ENCODE measurements at places on chromosomes 13 and 19. TPM values are rescaled to one million over a fixed set of nuclear protein-coding genes. Genes with fewer than 3 reads are reported as not detected.

The NCR1 gene
- total RNA-seq, result 0.80 TPM

The ZNF490 gene
- total RNA-seq, result 14.7 TPM

The GPC5 gene
- not detected for total RNA-seq

The CGB3 gene
- not detected for total RNA-seq

The S1PR2 gene
- total RNA-seq, result 6.1 TPM

The OLFM2 gene
- 3.4 TPM for total RNA-seq

GRCh38 chr13:51523082-51523518, 61.2 kb upstream of the WDFY2 start:
- peak; percentile 75 for DNase-seq

DNA sequence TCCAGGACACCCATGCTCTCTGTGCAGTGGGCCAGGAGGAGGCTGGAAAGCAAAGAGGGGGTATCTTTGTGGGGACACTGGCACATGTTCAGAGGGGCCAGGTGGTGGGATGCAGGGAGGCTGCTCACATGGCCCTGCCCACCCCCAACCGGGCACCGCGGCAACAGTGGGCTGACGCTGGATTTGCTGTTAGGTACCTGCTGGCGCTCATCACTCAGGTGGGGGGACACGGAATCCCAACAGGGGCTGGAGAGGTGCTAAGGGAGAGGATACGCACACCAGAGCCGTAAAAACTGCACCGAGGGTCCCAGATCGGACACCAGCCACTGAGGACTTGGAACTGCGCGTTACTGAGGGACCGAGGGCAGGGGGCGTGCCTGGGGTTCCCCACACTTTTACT, 19.2 kb downstream of the AKAP8L start:
- no peak for DNase-seq

DNA sequence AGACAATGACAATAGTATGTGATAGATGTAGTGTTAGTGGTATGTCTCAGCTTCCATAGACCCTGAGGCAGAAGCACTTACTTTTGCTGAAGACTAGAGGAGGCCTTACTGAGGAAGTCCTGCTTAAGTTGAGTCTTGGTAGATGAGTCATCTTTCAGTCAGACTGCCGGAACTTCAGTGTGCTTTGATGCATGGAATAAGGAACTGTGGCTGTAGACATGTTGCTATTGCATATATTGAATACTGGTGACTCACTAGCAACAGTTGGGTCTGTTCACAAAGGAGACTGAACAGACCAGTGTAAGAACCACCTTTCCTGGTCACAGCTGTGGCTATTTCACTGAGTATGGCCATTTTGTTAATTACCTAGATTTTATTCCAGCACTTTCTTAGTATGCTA, 1000.6 kb downstream of the OLFM4 start:
- no peak for DNase-seq

DNA sequence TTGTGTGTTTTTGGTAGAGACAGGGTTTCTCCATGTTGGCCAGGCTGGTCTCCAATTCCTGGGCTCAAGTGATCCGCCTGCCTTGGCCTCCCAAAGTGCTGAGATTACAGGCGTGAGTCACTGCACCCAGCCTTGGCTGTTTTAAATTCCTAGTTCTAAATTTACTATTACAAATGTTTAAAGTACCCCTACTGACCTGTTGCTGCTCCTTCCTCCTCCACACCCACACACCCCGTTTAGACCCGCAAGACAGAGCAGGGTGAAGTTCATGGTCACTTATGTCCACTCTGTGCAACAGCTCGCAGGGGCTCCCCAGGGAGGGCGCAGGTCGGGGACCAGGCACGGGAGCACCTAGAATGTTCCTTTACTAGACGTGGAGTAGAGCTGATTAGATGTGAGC, 28.7 kb downstream of the TMEM161A start:
- DNase-seq, result no peak

DNA sequence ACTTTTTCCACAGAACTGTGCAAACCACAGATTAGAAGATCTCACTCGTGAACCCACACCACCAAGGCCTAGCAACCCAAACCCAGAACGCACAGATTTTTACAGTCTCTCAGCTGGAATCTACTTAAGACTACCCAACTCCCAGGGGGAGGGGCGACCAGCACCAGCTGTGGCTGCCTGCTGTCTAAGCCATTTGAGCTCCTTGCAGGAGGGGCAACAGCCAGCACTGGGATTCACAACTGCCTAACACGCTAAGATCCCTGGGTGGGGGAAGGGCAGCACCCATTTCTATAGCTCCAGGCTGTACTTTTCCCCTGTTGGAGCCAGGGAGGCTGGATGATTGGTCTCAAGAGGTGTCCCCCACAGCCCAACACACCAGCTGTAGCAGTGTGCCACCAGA, 368.8 kb downstream of the SUCLA2 start:
- no peak for DNase-seq

DNA sequence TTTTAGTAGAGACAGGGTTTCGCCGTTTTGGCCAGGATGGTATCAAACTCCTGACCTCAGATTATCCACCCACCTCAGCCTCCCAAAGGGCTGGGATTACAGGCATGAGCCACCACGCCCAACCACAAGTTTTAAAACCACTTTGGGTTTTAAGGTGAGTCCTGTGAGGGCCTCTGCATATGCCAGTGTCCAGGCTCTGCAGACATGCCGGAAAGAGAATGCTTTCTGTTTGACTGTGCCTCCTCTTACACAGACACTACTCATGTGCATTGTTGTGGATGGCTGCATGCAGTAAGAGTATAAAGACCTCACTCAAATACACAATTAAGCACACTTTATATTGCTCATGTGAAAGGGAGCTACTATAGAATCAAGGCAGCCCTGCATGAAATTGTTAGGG, 20.8 kb upstream of the SLC25A30 start:
- DNase-seq, result peak; percentile 47

GRCh38 chr19:50717026-50717723, 2.4 kb downstream of the SHANK1 start:
- DNase-seq, result no peak

GRCh38 chr13:51292000-51292565, 47.4 kb upstream of the SERPINE3 start:
- no peak for DNase-seq

- DNase-seq, result no peak
Observed at GRCh38 chr19:45156751-45157150, 4.0 kb downstream of the NKPD1 start.

DNA sequence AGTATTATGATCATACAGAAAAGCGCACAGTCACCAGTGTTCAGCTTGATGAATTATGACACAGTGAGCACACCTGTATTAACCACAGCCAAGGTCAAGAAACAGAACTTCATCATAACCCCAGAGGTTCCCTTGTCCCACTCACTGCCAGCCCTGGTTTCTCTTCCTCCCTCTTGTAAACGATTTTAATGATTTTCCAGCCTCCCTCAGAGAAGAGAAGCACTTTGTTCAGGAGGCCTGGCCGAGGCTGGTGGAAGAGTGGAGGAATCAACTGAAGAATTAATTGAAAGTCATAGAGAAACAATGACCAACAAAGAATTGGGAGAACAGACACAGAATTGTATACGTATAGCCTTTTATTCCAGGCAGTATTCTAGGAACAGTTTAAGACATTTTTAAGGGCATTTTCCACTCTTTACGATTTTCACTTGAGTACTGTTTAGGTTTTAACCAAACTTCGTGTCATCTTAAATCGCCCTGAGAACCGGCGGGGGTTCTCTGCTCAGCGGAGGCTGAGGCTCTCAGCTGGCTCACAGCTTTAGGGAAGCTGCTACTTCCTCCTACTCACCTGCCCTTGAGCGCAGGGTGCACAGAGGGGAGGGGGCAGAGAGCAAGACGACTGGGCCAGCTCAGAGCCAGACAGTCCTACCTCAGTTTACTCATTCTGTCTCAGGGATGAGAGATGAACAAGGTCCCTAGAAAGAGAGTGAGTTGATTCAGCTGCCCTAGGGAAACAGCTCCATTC, 108.6 kb downstream of the AKAP11 start:
- no peak for DNase-seq

DNA sequence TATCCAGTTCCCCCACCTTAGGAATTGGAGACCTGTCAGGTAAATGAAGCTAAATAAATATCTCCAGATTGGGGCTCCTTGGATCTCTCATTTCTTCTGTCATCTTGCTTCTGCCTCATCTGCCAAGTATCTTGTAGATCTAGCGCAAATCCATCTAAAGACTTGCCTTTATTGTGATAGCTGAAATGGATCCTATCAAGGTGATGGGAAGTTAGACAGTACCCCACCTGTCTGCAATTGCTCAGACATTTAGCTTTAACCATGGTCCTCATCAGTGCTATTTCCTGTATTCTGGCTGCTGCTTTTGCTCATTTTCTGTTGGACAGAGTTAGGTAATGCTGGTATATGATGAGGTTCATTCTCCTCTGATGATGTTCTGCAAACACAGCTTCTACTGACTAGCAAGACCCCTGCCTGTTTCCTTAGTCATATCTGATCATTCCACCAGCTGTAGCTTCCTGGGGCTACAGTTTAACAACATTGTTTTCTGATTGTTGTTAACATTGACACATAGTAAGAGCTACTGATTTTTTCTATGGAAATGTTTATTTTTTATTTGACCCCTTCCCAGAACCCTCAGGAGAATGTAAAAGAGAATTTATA, 340.0 kb downstream of the DCT start:
- DNase-seq, result no peak

DNA sequence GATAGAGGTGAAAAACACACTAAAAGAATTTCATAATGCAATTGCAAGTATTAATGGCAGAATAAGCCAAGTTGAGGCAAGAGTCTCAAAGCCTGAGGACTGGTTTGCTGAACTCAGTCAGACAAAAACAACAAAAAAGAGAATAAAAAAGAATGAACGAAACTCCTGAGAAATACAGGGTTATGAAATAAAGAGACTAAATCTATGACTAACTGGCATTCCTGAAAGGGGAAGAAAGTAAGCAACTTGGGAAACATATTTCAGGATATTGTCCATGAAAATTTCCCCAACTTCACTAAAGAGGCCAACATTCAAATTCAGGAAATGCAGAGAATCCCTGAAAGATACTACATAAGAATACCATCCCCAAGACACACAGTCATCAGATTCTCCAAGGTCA, 47.8 kb downstream of the UBL3 start:
- no peak for DNase-seq

DNA sequence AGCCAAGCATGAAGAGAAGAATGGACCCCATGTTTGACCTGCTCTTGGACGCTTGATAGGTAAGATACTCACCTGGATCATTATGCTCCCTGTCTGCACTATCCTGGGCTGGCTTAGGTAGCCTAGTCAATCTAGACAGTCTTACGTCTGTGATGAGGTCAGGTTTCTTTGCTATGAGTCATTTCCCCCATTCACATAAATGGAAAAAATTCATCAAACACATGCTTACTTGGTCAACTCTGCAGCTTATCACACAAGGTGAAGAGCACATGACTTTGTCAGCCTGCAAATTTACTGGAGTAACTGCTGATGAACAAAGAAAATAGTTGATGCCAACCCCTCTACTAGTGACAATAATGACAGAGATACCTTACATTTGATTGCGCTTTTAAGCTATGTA, 170.0 kb downstream of the NUFIP1 start:
- no peak for DNase-seq

DNA sequence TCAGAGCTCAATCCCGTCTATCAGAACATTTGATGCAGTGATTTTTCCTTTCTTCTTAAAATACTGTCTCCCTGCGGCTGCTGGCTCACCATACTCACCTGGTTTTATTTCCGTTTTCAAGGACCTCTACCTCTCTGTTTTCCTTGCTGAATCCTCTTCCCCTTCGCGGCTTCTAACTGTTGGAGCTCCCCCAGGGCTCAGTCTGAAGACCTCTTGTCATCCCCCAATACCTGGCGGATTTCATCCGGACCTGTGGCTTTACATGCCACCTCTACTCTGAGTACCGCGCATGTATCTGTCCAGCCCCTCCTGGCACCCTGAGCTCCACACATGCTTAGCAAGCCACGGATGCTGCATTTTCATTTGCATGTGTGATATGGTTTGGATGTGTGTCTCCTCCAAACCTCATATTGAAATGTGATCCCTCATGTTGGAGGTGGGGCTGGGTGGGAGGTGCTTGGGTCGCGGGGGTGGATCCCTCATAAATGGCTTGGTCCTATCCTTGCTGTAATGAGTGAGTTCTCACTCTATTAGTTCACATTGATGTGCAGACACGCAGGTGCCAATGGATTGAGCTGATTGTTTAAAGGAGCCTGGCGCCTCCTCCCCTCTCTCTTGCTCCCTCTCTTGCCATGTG, 106.2 kb upstream of the LSM14A start:
- no peak for DNase-seq

GRCh38 chr19:19997656-19998268, 41.5 kb downstream of the ZNF682 start:
- DNase-seq, result peak; percentile 46

- DNase-seq, result no peak
Observed at GRCh38 chr19:52170304-52170703, 1.1 kb downstream of the ZNF836 start.

DNA sequence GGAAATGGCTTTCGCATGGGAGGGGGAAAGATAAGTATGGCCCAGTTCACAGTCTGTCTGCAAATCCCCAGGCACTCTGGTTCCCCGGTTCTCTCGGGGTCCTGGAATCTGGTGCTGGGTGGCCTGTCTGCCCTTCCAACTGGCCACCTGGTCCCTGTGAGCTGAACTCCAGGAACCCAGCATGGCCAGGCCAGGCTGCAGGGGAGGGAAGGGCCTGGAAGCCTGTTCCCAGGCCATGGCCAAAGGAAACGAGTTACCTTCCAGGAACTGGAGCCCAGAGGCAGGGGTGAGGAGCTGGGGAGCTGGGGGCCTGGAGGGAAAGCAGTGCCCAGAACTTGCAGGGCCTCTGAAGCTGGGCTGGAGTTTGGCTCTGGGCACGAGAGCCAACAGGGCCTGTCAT, 19.1 kb upstream of the PNMA8C start:
- DNase-seq, result no peak

DNA sequence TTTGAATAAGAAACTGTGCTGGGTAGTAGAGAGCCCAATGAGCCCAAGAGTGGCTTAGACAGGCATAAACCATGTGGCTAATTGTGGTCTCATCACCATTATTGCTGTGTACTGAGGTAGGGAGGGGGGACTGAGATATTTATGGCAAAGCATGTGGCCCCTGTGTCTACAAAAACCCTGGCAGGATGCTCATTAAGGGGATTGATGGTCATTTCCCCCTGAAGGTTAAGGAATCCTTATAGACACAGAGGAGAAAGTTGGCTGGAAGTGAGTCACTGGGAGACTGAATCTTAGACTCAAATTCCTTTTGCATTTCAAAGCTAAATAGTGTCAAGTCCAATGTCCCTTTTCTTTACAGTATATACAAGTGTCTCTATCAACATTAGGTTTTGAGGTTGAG, 9.8 kb upstream of the DACT3 start:
- DNase-seq, result no peak

GRCh38 chr19:1446713-1447481, 3.0 kb upstream of the APC2 start:
- DNase-seq, result no peak

DNA sequence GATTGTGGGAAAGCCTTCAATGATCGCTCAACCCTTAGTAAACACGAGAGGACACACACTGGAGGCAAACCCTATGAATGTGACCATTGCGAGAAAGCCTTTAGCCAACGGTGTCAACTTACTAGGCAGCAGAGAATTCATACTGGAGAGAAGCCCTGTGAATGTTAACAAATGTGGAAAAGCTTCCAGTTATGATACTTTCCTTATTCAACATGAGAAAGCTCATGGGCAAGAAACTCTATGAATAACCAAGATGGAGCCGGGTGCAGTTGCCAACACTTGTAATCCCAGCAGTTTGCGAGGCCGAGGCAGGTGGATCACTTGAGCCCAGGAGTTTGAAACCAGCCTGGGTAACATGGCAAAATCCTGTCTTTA, 15.8 kb upstream of the ZNF8 start:
- no peak for DNase-seq
